ENCODE measurements at places on chromosomes 2 and 18. TPM values are rescaled to one million over a fixed set of nuclear protein-coding genes. Genes with fewer than 3 reads are reported as not detected.

The PAIP2B gene
- 1.2 TPM for polyA plus RNA-seq

The PROKR1 gene
- not detected for polyA plus RNA-seq

The MRO gene
- polyA plus RNA-seq: 0.71 TPM

The KLHL14 gene
- polyA plus RNA-seq: not detected

The NETO1 gene
- polyA plus RNA-seq: 20.0 TPM

The DSC2 gene
- 0.06 TPM for polyA plus RNA-seq

The NCK2 gene
- polyA plus RNA-seq: 10.7 TPM

The RPIA gene
- 1.8 TPM for polyA plus RNA-seq

The MSH6 gene
- polyA plus RNA-seq: 16.8 TPM

The DOK6 gene
- 0.76 TPM for polyA plus RNA-seq

The TTC39C gene
- polyA plus RNA-seq: 21.3 TPM

The UGT1A4 gene
- not detected for polyA plus RNA-seq

The STARD6 gene
- polyA plus RNA-seq: not detected

The HJURP gene
- not detected for polyA plus RNA-seq

The SRBD1 gene
- polyA plus RNA-seq: 6.4 TPM

The LHCGR gene
- polyA plus RNA-seq: not detected

The COL4A3 gene
- polyA plus RNA-seq: 1.3 TPM

The CYRIA gene
- polyA plus RNA-seq: 9.6 TPM

The NOSTRIN gene
- polyA plus RNA-seq: 7.5 TPM

The SERPINB7 gene
- not detected for polyA plus RNA-seq

The MYOM1 gene
- 3.9 TPM for polyA plus RNA-seq

The MC5R gene
- not detected for polyA plus RNA-seq

The LRP1B gene
- 25.5 TPM for polyA plus RNA-seq

The PDCD1 gene
- polyA plus RNA-seq: not detected

Measured in Purkinje cell (primary cell).